ENCODE measurements at places on chromosomes 1 and 21. TPM values are rescaled to one million over a fixed set of nuclear protein-coding genes. Genes with fewer than 3 reads are reported as not detected.
A peak's percentile ranks its signal among the peaks of the same experiment; 100 is the strongest.

Gene DEPDC1
- 0.27 TPM for total RNA-seq

DNA sequence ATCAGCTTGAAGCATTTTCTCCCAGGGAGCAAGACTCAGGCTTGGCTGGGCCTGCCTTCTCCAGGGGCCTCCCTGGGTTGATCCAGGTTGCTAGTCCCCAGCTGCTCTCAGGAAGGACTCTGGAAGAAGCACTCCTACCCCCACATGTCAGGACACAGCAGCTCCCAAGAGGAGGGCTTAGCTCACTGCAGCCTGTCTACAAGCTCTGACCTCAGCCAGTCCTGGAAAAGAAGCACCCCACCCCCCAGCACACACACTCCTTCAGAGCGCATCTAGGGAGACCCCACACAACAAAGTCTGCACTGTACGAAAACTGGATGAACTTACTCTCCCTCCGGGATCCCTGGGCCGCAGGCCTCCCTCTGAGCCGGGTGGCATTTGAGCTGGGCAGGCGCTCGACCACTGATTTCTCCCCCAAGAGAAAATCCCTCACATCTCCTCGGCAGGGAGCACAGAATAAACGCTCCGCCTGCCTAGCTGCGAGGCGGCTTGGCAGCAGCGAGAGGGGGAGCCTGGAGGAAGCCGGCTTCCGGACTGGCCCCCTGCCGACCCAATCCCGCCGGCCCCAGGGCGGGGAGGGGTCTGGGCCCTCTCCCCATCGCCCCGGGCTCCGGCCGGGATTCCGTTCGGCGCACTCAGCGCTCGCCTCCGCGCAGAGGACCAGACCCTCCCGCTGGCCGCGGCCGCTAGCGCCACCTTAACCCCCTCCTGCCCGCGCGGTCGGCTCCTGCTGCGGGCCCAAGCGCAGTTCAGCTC is at the start of gene KCNA2:
KCNA2 (minus strand) TSS at position 458 of the 756 bp plus-strand sequence. CDS start 1,576 bp downstream, outside the sequence.
- peak; percentile 53 for DNase-seq

DNA sequence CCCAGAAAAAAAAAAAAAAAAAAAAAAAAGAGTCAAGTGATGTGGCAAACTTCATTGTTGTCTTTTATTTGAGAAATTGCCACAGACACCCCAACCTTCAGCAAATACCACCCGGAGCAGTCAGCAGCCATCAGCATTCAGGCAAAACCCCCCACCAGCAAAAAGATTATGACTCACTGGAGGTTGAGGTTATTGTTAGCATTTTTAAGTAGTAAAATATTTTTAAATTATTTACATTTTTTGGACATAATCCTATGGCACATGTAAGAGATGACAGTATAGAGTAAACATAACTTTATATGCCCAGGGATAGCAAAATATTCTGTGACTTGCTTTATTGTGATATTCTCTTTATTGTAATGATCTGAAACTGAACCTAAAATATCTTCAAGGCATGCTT is 95.6 kb downstream of the CENPF start:
- no peak for DNase-seq

Gene LCE1D
- not detected for total RNA-seq

Gene CLDN14
- total RNA-seq = not detected

DNA sequence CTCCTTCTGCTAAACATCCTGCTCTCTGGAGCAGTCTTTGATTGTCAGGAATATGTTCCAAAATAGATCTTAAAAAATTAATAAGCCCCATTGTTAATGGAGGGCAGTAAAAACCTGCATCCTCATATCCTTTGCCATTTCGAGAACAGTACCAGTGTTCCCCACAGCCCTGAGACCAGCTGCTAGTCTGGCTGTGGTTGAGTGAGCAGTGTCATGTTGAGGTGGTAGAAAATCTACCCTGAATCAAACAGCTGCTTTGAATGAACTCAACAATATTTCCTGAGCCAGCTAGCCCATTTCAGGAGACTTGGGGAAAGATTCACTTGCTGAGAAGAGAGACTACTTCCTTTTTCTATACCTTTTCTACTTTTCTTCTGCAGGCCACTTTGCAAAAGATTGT is 24.4 kb downstream of the FABP3 start:
- no peak for DNase-seq

- no peak for DNase-seq
Observed at GRCh38 chr1:83839566-83840173, 159.3 kb downstream of the TTLL7 start.

Gene C8B
- total RNA-seq = not detected

Gene ZYG11A
- not detected for total RNA-seq

DNA sequence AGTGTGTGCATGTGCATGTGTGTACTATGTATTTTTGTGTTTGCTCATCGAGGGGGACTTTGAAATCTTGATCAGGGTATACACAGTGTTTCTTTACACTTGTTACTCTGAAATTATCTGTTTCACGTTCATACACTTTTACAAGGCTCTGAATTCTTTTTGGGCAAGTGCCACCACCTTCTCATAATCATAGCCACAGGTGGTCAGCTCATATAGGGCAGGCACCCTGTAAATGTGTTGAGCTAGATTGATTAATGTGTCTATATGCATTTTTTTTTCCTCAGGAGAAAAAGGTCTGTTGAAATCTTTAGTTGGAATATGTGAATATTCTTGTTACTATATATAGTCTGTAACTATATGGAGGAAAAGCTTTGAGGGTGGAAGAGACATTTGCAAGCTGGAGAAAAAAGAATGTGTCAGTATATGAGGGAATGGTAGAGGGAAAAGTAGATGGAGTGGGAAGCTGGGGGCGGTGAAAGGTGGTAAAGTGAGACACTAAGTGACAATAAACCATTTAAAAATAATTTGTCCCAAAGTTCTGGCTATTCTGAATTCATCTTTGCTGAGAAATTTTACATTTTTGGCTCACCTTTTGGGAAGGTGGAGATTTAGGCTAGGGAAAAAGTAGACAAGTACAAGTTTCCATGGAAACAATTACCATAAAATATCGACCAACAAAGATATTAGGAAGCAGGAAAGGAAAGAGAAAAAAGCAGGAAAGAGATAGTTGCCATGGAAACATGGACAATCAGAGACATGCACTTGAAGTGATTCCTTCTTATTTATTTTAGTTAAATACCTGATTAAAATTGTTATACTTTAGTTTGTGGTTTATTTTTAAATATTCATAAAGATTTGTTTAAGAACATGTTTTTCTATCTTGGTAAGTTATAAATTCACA is 277.5 kb downstream of the PDE4B start:
- DNase-seq = no peak

Gene LCE1B
- not detected for total RNA-seq

DNA sequence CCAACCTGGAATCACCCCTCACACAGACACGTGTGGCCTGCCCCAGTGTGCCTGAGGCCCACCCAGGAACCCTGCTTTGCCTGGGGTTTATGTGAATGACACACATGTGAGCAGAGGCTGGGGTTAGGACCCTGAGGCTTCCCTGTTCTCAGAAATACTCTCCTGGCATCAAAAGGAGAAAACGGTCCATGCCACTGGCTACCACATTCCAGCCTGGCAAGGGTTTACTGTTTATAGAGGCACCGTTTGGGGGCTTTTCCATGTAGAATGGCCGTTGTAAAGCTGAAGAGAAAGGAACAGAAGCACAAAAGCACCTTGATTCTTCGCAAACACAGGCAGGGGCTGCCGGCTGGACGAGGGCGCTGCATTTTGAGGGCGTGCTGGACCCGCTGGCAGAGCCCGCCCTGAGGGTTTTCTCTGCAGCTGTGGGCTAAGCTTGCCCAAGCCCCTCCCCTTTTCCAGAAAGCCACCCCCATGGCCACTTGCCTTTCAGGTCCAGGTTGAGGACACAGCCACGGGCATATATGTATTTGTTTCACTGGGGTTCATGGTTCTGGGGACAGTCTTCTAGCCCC is 13.0 kb downstream of the TFF3 start:
- no peak for DNase-seq

Gene C1orf115
- total RNA-seq = 14.2 TPM

GRCh38 chr1:212433577-212434462 is 1.1 kb downstream of the NENF start:
- DNase-seq = no peak

DNA sequence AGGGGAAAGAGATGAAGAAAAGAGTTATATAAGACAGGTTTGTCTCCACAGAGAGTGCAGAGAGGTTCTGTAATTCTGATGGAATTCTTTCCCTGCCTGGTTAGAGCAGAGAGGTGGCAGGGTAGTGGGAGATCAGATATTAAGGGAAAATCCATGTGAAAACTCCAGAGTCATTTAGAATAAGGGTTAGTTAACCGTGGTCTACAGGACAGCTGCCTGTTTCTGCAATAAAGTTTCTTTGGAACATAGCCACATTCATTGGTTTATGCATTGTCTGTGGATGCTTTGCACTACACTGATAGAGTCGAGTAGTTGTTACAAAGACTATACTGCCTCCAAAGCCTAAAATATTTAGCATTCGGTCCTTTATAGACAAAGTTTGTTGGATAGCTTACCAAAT is 55.6 kb downstream of the LRRC8D start:
- DNase-seq = no peak

Gene FAM72C
- not detected for total RNA-seq

DNA sequence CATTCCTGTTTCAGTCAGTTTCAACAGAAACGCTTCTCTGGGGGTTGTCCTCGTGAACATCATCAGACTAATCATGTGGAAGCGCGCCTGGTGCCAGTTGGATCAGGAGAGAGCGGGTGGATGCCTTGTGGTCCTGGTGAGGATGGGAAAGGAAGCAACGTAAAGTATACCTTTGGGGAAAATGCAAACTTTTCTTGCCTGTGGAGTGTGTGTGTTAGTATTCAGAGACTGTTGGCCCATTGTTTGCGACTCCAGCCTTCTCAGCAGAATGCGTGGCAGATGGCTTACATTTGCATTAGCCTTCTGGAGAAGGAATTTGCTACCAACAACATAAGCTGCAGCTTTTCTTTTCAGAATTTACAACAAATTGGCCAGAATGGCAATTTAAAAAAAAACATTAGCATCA is 173.9 kb downstream of the RWDD3 start:
- no peak for DNase-seq

DNA sequence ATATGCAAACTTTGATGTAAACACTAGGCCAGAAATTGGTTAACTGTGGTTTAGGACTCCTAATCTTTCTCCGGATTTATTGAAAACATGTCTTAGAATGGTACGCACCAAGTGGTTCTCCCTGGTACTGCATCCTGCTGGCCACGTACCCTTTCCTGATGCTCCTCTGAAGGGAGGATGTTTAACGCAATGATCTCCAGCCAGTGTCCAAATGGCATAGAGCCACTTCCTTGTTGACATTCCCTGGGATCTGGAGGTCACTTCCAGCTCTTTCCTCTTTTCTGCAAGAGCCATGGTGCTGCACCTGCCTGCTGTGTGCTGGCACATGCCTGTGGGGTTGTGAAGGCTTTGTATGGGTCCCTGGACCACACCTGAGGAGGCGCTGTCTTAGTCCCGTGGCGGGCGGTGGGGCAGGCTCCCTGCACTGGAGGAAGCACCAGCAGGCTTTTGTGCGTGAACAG is 53.9 kb downstream of the GALNT2 start:
- no peak for DNase-seq

Gene MIXL1
- total RNA-seq = not detected

GRCh38 chr1:20376880-20377494 is 86.3 kb downstream of the VWA5B1 start:
- DNase-seq = peak; percentile 32

Gene FGR
- 3.5 TPM for total RNA-seq

Gene LGR6
- 0.60 TPM for total RNA-seq

Gene UBE2U
- total RNA-seq = 0.85 TPM

Gene TNNT2
- 8,708 TPM for total RNA-seq

GRCh38 chr1:97204468-97204867 is 482.9 kb downstream of the PTBP2 start:
- no peak for DNase-seq

Gene RBM11
- 0.30 TPM for total RNA-seq

GRCh38 chr1:226732856-226733291 is 6.2 kb downstream of the ITPKB start:
- no peak for DNase-seq

Gene SOAT1
- total RNA-seq = 9.8 TPM

DNA sequence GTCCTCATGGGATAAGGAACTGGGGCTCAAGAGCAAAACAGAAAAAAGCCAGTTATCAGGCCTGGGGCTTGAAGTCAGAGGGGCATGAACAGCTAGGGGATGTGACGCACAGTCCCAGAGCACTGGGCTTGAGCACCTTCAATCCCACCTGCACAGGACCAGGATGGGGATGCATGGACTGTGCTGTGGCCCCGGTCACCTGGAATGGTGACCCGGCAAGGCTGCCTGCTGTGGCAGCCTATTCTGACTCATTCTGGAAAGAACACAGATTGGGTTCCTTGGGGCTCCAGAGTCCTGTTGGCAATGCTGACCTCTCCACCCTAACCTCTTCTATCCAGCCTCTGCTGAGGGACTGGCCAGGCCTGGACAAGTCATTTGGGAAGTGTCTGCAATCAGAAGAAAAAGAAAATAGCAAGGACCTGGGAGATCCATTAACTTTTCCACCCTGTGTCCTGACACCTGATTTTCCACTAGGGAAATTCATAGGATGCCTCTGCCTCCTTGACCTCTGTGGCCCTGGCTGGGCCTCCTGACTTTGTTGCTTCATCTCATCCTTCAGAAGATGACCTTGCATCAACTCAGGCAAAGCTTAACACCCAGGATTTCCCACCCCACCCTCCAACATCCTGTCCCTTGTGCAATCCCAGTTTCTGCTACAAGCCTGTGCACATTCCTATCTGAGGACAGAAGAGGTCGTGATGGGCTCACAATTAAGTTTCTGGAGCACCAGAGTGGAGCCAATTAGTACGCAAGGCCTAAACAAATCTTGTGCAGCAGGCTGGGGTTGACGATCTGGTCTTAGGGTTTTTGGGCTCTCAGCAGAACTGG is 17.9 kb upstream of the FMOD start:
- peak; percentile 65 for DNase-seq

DNA sequence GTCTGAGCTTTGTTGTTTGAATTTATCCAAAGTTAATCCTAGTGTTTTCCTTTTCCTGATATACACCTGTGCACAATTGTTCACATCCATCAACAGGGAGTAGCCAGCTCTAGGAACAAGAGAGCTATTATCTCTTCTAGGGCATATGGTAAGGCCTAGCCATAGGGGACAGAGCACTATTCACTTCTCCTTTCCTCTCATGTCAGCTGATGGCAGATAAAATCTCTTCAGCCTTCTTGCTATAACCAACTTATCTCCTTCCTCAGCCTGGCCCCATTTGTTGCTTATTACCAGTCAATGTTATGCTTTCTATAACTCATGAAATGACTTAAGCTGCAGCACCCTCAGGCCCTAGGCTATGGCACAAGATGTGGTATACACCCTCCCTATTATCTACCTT is 38.9 kb downstream of the PATJ start:
- DNase-seq = no peak

Gene NGF
- 5.3 TPM for total RNA-seq

GRCh38 chr1:6547301-6547700 is 7.0 kb downstream of the NOL9 start:
- DNase-seq = no peak

GRCh38 chr1:153466908-153467307 is 6.5 kb upstream of the S100A7 start:
- no peak for DNase-seq

DNA sequence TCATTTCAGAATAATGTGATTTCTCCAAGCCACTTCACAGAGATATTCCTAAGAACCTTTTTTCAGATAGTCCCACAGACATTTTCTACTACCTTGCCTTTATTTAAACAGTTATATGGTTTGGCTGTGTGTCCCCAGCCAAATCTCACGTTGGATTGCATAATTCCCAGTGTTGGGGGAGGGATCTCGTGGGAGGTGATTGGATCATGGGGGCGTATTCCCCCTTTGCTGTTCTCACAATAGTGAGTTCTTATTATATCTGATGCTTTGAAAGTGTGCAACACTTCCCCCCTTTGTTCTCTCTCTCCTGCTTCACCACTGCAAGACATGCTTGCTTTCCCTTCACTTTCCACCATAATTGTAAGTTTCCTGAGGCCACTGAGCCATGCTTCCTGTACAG is 93.6 kb upstream of the ZNF678 start:
- DNase-seq = no peak

- DNase-seq = no peak
Observed at GRCh38 chr1:42316292-42316691, 18.7 kb downstream of the FOXJ3 start.
